ENCODE measurements at places on chromosomes 16 and 17.
A peak's percentile ranks its signal among the peaks of the same experiment; 100 is the strongest.

DNA sequence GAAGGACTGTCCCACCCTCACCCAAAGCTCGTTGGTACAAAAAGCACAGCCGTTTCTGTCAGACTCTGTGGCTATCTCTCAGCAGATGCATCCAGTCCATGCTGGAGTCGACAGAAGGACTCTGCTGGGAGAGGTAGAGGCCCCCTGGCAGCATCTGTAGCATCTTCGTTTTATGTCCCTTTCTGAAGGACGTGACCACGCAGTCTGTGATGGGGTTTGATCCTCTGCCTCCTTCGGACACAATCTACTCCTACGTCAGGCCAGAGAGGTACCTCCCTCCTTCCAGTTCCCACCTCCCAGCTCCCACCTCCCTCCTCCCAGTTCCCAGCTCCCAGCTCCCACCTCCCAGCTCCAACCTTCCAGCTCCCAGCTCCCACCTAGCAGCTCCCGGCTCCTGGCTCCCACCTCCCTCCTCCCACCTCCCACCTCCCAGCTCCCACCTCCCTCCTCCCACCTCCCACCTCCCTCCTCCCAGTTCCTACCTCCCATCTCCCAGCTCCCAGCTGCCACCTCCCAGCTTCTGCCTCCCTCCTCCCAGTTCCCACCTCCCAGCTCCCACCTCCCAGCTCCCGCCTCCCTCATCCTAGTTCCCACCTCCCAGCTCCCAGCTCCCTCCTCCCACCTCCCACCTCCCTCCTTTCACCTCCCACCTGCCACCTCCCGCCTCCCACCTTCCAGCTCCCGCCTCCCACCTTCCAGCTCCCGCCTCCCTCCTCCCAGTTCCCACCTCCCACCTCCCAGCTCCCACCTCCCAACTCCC is 11.4 kb upstream of the MC1R start:
- DNase-seq = no peak

- no peak for DNase-seq
Measured at GRCh38 chr17:28551421-28552175, 826 bp downstream of the UNC119 start.

DNA sequence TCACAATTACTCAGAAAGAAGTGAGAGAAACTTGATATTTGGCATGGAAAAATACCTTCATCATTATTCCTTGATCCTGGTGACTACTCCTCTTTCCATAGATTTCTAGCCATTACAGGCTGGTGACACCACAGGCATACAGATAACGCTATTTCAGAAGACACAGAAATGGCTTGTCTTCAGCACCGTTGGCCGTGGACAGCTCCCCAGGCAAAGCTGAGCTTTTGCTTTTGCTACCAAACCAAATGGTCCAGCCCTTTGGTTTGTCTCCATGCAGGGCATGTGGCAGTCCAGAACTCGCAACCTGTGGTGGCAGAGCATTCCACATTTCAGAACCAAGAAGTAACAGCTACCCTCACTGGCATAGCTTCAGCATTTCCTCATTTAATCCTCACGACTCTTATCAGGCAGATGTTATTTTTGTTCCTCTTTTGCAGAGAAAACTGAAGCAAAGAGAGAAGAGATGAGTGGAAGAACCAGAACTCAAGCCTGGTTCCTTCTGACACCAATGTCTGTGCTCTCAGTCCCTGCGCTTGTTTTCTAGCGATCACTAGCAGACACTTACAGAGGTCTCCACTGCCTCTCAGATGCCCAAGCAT is 55.5 kb downstream of the HS3ST4 start:
- DNase-seq = no peak

- DNase-seq = no peak
Measured at GRCh38 chr17:33981711-33982601, 273.1 kb upstream of the CCL2 start.

GRCh38 chr17:14672830-14673229 is 371.9 kb downstream of the HS3ST3B1 start:
- peak; percentile 80 for DNase-seq

DNA sequence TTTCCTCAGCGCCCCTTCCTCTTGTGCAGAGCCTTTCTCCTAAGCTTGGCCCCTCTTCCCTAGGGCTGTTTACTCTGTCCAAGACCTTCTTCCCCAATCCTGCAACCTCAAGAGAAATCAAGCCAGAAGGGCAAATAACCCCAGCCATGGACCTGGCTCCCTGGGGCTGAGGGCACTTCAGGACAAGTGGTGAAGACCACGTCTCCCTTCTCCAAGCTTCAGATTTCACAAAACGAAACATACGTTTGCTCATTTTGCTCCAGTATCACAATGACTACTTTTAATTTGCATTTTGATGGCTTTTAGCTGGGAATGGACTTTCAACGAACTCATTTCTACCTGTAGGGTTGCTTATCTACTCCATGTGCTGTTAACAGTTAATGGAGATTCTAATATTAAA is 139.8 kb upstream of the CACNG5 start:
- no peak for DNase-seq

DNA sequence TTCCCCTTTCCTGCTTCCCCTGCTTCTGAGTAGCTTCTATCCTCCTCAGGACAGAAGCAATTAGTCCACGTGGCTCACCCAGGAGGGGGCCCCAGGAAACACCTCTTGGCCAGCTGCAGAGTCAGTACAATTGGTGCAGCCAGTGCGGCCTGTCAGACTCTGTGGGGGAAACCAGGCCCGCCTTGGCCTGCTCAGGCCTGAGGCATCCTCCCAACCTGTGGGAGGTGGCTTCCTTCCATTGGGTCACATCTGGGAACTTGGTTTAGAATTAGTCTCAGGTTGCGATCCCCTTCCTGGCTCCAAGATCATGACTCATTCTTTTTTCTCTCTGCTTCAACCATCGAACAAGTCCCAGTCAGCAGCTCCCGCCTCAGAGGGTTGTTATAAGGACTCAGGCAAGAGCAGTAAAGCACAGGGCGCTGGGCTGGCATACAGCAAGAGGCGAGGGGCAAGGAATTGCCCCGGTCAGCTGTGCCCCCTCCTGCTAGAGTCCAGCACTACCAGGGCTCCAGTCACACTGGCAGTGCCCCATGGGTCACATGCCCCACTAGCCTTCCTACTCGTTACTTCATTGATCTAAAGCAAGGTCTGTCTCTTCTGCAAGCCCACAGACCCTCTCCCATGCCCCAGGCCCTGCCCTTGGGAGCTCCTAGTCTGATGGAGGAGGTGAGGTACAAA is 8.1 kb upstream of the EPX start:
- peak; percentile 30 for DNase-seq

- DNase-seq = no peak
Measured at GRCh38 chr17:43669971-43670644, 8.4 kb upstream of the MEOX1 start.

- no peak for DNase-seq
Measured at GRCh38 chr16:67661101-67661761, 471 bp downstream of the PARD6A start.

- DNase-seq = peak; percentile 75
Measured at GRCh38 chr16:31876951-31877828, 3.6 kb downstream of the ZNF267 start.

DNA sequence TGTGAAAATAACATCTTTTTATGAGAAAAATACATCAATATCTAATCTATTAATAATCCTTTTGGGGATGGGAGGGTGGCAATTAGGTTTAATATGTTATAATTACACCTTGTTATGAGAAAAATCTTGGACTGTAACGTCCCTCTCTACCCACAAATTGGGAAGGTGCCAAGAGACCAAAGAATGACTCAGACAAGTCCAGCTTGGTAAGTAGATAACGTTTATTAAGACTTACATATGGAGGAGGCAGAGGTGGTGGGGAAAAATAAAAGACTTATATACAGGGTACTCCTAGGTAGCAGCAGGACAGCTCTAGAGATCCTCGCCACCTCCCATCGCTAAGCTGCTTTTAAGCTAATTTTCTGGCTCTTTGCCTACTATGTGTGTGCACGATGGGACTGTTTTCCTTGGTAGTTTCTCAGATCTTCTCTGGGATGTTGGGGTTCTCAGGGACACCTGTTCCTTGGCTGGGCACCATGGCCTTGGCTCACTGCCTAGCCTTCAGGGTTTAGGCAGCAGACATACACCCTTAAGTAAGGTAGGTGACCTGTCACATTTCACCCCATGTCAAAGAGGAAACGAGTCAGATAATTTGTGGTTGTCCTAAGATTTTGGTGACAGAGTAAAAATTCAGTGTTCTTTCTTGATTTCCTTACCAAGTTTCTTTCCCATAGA is 31.5 kb downstream of the RBL2 start:
- DNase-seq = peak; percentile 86

DNA sequence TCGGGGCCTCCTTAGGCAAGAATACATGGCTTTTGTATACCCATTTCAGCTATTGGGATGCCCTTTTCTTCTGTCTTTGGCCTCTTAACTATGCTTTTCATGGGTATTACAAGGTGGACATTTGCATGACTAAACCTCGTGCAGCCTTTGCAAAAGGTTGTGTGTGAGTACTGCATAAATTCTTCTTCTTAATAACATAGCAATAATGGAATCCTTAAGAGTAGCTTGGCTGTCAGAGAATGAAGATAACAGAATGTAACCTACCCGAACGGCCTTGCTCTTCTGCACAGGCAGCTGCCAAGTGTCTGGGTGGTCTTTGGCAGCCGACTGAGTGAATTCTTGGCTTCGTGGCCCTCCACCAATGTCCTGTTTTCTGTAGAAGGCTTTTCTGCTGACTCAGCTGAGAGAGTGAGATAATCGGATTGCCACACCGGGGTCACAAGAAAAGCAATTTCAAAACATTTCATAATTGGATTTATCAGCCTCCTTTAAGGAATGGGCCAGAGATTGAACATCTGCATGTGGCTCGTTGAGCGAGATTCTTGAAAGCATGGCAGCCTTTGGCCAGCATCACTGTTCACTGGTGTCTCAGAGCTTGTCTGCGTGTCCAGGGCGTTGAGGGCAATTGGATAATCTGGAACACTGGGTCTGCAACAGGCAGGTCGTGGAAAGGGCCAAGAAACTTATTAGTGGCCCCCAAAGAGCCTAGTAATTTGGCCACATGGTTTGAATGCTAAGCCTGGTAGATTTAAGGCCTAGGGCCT is 13.4 kb downstream of the IRF8 start:
- peak; percentile 44 for DNase-seq

DNA sequence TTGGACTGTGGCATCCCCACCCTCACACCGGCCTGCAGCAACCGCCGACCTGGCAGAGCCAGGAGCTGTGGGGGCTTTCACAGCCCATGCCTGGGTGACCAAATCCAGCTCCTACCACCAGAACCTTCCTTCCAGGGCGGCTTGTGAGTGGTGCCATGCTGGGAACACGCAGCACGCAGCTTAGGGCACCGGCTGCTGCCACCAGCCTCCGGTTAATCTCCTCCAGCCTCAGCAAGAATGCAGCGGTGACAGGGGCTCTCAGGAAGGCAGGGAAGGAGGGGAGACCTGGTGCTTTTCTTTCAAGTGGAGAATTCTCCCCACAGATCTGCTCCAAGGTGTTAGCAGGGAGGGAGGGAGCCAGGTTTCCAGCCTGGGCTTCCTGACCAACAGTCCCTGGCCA is 32.3 kb upstream of the ANKRD40CL start:
- DNase-seq = no peak

DNA sequence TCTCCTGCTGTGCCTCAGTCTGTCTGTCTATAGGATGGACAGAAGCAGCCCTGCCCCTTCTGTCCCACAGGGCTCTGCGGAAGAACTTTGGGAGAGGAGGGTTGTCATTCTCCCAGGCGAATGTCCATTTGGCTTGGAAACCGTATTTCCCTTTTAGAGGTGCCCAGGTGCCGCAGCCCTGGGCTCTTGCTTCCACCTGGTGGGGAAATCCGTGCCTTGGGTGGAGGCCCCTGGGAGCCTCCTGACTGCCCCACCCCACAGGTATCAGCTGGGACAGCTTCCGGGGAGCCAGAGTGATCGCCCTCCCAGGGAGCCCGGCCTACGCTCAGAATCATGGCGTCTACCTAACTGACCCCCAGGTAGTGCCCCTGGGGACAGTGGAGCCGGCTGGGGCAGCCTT is 12.7 kb downstream of the FCSK start:
- DNase-seq = no peak

GRCh38 chr16:49515016-49515565 is 141.5 kb downstream of the C16orf78 start:
- no peak for DNase-seq

DNA sequence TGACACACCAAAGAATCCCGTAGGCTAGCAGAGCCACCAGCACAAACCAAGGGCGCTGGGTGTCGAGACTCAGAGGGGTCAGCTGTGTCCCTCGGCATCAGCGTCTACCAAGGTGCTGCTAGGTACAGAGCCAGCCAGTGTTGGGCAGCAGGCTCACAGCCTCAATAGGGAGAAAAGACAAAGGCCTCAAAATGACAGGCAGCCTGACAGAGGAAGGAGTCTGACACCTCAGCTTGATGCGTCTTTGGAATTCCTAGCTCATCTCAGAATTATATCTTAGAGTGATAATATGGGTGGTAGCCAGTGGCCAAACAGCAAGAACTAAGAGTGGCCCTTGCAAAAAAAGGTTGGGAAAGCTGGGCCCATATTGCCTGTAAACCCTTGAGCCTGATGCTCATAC is 45.9 kb downstream of the HS3ST3B1 start:
- DNase-seq = no peak

GRCh38 chr17:41308251-41308917 is 725 bp downstream of the KRTAP16-1 start:
- no peak for DNase-seq

GRCh38 chr16:89364606-89365005 is 125.8 kb downstream of the ANKRD11 start:
- DNase-seq = peak; percentile 39

All from cardiac fibroblast (primary cell).